ENCODE measurements at places on chromosomes 12 and 14. TPM values are rescaled to one million over a fixed set of nuclear protein-coding genes. Genes with fewer than 3 reads are reported as not detected.

GRCh38 chr14:26765768-26766520 is 168.1 kb upstream of the NOVA1 start:
- no peak overlapping the region for H3K4me3 ChIP-seq
- DNase-seq: no peak
- no peaks in the 10 kb centered on the region for H3K36me3 ChIP-seq

DNA sequence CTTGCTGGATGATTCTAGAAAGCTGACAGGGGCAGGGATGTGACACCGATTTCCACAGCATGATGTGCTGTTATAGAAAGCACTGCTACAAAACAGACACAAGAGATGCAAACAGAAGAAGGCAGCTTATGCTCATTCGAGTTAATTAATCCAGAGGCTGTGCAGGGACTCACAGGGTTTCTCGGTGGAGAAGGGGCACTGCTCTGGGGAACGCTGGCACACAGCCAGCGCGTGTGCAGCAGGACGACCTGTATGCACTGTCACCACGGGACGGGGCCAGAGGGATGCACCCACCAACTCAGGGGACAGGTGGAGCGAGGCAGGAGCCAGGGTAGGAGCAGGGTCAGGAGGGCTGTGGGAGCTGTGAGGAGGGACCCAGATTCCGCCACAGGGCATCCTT is 143.5 kb downstream of the RIMBP2 start:
- DNase-seq: no peak
- H3K36me3 ChIP-seq: no peaks in the 10 kb centered on the region
- H3K4me1 ChIP-seq: no peaks in the 10 kb centered on the region
- no peak overlapping the region for H3K27ac ChIP-seq
- H3K27me3 ChIP-seq: no peaks in the 10 kb centered on the region
- no peak overlapping the region for H3K4me3 ChIP-seq

DNA sequence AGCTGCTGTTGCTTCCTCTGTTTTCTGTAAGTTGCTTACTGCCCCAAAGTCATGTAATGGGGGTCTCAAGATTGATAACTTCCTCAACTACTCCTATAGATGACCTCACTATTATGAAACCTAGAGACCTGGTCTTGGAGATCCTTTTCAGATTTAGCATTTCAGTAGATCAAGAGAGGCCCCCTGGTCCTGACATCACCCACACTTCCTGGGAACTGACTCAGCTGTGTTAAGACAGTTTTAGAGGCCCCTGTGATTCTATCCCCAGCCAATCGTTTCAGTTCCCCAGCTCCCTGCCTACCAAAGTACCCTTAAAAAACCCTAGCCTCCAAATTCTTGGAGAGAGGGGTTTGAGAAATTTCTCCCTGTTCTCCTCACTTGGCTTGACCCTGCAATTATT is 9.2 kb upstream of the ARG2 start:
- no peak overlapping the region for H3K4me3 ChIP-seq
- H3K27me3 ChIP-seq: peaks cover 5% of the 10 kb centered on the region
- no peaks in the 10 kb centered on the region for H3K36me3 ChIP-seq
- DNase-seq: no peak
- no peak overlapping the region for H3K27ac ChIP-seq

DNA sequence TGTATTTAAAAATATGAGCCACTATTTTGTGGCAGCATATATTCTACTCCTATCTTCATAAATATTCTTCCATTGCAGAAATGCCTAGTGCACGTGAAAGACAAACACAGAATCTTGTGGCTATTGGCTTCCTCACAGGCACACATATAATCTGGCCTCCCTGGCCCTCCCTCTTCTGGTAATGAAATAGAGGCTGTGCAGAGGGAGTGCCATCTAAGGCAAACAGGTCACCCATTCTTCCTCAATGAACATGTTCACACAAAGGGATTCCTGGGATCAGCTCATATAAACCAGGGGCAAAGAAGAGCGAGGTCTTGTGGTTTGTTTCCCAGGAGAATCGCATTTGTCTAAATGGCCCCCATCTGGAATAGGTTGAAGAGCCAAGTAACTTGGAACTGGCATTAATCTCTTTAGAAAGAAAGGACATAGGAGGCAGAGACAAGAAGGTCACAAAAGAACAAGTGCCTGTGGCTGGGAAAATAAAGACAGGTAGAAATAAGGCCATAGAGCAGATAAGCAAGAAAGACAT is 171.6 kb upstream of the PTPRQ start:
- H3K4me1 ChIP-seq: no peaks in the 10 kb centered on the region
- no peak for DNase-seq
- H3K27me3 ChIP-seq: no peaks in the 10 kb centered on the region
- H3K4me3 ChIP-seq: no peak overlapping the region
- H3K36me3 ChIP-seq: no peaks in the 10 kb centered on the region
- no peak overlapping the region for H3K27ac ChIP-seq

DNA sequence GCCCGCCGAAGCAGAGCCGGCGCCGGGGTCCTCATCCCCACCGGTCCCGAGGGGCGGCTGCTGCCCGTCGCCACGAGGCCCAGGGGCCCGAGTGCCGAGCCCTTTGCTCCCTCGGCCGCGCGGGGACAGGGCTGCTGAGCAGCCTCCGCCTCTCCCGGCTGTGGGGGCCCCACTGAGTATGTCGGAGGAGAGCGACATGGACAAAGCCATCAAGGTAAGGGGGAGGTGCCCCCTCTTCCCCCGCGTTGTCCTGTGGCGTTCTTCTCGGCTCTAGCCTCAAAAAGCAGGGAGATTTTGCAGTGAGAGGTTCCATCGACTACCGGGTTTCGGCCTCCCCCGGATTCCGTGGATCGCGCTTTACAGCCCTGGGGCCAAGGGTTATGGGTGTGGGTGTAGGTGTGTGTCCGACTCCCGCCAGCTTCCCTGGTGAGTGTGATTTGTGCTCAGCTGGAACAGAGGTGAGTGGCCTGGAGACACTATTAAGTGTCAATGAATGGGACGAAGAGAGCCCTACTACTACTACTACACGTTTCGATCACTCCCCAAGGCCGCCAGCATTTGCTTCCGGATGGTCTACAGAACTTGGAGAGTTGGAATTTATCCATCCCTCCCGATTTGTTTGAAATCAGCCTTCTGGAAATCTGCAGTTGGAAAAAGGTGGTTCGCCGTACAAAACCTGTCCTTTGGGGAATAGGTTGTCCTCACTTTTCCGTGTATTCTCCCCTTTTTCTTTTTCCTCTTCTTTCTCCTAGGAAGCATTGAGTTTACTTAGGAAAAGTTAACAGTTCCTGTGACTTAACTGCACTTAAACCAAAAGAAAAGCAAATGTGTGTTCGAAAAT is 748 bp downstream of the MAPKAPK5 start:
- peak overlapping the region; percentile 92 for H3K4me3 ChIP-seq
- no peak for DNase-seq
- no peaks in the 10 kb centered on the region for H3K27me3 ChIP-seq
- peak overlapping the region; percentile 99 for H3K27ac ChIP-seq
- peaks cover 47% of the 10 kb centered on the region for H3K4me1 ChIP-seq

DNA sequence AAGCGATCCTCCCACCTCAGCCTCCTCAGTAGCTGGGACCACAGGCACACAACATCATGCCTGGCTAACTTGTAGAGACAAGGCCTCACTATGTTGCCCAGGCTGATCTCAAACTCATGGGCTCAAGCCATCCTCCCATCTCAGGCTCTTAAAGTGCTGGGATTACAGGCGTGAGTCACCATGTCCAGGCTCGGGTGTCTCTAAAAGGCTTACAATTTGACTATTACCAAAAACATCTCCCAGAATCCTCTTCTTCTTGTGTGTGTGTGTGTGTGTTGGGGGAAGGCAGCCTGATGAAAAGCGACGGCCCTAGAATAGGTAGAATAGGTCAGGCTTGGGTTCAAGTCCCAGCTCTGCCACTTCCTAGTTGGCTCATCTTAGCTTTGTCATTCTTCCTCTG is 16.8 kb downstream of the MSI1 start:
- H3K27ac ChIP-seq: no peak overlapping the region
- DNase-seq: no peak
- H3K36me3 ChIP-seq: no peaks in the 10 kb centered on the region
- H3K27me3 ChIP-seq: no peaks in the 10 kb centered on the region

DNA sequence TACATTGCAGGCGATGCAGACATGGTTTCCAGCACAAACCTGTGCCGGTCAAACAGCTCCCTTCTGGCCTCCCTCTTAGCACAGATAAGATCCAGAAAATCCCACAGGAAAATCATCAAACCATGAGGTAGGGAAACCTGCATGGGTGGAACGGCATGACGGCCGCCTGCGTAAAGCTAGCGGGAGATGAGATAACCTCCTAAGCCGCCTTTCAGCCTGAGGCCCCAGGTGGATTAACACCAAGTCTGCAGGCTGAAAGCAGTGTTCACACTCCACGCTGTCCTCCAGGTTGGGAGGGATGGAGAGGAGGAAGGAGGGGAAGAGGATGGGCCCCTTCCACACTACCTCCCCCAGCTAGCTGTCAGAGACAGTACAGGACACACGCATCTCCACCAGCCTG is 63.8 kb downstream of the TSPAN11 start:
- no peaks in the 10 kb centered on the region for H3K36me3 ChIP-seq
- no peaks in the 10 kb centered on the region for H3K27me3 ChIP-seq
- no peaks in the 10 kb centered on the region for H3K4me1 ChIP-seq

GRCh38 chr12:113077859-113078255 is 21.3 kb downstream of the DTX1 start:
- no peak overlapping the region for H3K27ac ChIP-seq
- no peak for DNase-seq
- H3K4me1 ChIP-seq: peaks cover 13% of the 10 kb centered on the region
- H3K36me3 ChIP-seq: no peaks in the 10 kb centered on the region
- no peak overlapping the region for H3K4me3 ChIP-seq
- H3K27me3 ChIP-seq: no peaks in the 10 kb centered on the region

GRCh38 chr12:22101749-22102243 is 55.8 kb downstream of the CMAS start:
- no peak overlapping the region for H3K27ac ChIP-seq
- H3K36me3 ChIP-seq: no peaks in the 10 kb centered on the region
- H3K27me3 ChIP-seq: peaks cover 12% of the 10 kb centered on the region
- H3K4me1 ChIP-seq: peaks cover 13% of the 10 kb centered on the region
- no peak for DNase-seq

DNA sequence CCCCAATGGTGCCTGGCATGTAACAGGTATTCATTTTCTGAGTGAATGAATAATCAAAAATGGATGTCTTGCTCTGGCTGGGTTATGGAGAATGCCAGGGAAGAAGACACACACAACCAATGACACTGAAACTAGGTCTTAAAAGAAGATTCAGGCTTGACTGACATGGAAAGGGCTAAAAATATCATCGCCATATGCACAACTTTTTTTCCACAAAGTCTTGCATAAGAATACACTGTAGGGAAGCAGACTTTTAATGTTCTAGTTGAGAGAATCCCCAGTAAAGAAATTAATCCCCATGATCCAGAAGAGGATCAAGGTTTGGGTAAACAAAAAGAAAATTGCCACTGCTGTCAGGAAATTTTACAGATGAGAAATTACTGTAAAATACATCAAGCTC is 116.4 kb downstream of the SLC2A13 start:
- no peaks in the 10 kb centered on the region for H3K27me3 ChIP-seq
- H3K4me3 ChIP-seq: no peak overlapping the region
- H3K4me1 ChIP-seq: no peaks in the 10 kb centered on the region
- no peak for DNase-seq

GRCh38 chr12:91056488-91056887 is 1.3 kb downstream of the KERA start:
- H3K4me3 ChIP-seq: no peak overlapping the region
- DNase-seq: no peak
- no peaks in the 10 kb centered on the region for H3K4me1 ChIP-seq
- no peak overlapping the region for H3K27ac ChIP-seq
- H3K36me3 ChIP-seq: no peaks in the 10 kb centered on the region
- no peaks in the 10 kb centered on the region for H3K27me3 ChIP-seq

- no peaks in the 10 kb centered on the region for H3K27me3 ChIP-seq
- H3K36me3 ChIP-seq: peaks cover 70% of the 10 kb centered on the region
- H3K4me1 ChIP-seq: peaks cover 92% of the 10 kb centered on the region
- H3K27ac ChIP-seq: peak overlapping the region; percentile 95
Measured at GRCh38 chr14:22565391-22565945, 23.6 kb downstream of the DAD1 start.

ZDHHC22 gene
- total RNA-seq: not detected

SMOC1 gene
- total RNA-seq: not detected

GPR132 gene
- 46.6 TPM for total RNA-seq

Measured in activated CD4-positive, alpha-beta T cell treated with anti-CD3 and anti-CD28 coated beads, Interleukin-2, amount 10 ng/mL, durations not matched to agents 7 days and 5 days (primary cell).